ENCODE measurements at places on chromosomes 4 and X.

DNA sequence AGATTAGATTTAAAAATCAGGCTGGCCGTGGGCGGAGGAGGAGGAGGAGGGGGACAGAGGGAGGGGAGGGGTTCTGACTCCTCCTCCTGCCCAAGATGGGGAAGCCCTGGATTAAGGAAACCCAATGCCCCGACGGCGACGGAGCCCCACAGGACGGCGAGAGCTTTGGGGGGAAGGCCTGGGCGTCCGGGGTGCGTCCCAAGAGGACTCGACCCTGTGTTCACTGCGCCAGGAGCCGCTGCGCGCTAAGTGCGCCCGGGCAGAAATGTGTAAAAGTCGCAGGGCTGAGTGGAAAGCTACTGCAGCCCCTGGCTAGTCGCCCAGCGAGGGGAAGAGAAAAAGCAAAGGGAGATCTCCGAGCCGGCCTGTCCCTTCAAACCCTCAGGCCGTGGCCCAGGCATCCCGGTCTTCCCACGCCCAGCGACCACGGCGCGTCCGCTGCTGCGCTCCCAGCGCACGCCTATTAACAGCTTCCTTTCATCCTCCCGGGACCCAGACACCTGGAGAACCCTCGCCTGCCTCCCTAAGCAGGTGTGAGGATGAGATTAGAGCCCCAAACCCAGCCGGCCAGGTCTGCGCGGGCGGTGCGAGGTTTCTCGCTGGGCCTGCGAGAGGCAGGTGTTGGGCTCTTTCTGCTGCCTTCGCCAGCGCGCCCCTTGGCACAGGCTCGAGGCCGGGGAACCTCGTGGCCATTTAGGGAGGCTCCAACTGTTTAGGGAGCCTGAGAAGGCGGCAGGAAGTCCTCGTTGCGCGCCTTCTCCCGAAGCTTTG, 1.4 kb upstream of the RPS6KA3 start:
- no peak for DNase-seq

DNA sequence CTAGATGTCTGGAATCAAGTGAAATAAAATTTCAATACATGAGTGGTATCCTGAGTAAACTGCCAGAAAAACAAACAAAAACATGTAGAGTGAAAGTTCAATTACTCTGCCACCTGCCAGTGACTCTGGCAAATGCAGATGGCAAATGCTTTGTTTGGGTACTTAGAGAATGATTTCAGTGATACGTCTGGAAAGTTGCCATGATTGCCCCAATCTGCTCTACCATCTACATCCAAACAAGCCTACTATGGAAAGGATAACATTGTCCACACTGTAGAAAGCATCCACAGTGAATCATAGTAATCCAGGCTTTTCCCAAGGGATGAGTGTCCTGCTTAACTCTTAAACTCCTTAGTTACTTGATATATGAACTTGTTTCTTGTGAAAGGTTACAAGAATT, 3.4 kb downstream of the SPATA4 start:
- no peak for DNase-seq

GRCh38 chrX:69238887-69239231, 73.6 kb upstream of the PJA1 start:
- no peak for DNase-seq

DNA sequence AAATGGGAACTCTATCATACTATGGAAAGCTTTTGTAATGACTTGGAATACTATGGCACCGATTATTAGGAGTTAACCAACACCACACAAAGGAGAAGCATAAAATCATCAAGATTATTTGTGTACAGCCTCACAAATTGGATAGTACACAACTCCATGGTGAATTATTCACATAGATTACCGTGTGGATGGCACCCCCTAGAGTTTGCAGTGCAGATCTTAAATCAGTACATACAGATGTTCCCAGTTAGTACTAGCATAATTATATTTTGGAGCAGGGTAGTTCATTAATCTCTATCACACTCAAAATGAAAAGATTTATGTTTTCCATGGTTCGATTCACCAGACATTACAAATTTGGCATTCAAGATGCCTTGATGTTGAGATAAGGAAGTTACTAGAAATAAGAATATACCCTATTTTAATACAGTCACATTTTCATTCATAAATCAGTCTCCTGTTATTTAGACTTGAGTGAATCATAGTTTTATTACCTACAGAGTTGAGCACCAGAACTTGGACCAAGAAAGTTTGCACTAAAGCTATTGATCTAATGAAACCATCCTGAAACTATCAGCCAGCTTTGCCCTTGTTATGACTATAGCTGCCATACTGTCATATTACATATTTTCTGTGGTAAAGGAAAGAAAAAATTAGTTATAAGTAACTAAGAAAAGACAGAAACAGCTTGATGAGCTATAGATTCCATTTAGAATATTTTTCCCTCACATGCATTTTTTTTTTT, 531.8 kb downstream of the GLUD2 start:
- DNase-seq = no peak

GRCh38 chrX:46262304-46262703, 282.9 kb downstream of the ZNF674 start:
- no peak for DNase-seq

DNA sequence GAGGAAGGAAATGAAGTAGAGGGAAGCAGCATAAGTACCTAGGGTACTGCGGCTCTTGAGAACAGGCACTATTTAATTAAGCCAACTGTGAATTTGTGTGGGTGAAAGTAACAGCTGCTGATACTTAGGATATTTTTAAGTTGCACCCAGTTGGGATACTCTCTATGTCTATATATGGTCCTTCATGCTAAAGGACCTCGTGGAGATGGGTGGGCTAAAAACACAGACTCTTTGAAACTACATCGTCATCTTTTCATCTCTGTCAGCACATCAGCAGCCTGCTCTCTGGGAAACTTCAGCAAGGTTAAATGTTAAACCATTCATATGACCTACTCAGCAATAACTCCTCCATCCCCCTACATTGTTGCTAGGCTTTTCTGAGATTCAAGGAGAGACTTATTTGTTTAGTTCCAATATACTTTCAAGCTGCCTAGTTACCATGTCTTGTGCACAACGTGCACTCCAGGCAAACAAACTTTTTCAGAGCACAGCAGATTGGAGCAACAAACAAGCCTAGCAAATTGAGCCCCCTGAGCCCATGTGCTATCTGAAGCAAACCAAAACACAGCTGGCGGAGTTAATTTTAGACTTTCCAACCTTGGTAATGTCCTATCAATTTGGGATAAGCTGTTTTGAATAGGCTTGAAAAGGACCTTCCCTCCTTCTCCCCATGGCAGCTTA, 6.2 kb upstream of the MOB1B start:
- DNase-seq = no peak

DNA sequence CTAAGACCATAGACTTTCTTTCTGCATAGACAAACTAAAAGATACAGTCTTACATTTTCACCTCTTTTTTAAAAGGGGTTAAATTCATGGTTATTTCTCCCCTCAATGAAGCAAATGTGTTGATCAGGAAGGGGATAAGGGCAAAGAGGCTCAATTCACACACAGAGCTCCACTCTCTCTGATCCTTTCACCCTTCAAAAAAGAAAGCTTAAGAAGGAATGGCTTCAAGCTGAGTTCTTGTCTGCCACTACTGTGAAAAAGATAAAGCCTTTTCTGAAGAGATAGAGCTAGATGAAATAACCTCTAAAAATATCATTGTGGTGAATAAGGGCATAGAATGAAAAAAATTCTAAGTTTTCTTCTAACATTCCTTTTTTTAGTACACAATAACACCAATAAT, 28.3 kb downstream of the SEPSECS start:
- DNase-seq = no peak

GRCh38 chrX:49257846-49258748, 6.4 kb downstream of the FOXP3 start:
- DNase-seq = no peak

DNA sequence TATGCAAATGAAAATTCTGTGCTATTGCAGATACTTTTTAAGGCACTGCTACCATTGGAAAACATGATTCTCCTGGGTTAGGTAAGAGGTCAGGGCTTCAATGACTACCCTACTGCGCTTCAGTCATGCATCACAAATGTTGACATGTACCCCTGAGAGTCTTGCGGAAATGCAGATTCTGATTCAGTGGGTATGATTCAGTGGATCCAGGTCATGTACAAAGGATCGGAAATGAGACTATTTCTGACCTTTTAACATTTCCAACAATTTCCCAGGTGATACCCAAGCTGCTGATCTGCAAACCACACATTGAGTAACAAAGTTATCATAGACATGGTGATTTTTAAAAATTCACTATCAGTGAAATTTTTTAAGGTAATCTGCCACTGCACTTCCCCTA, 62.6 kb downstream of the DDX53 start:
- no peak for DNase-seq
